ENCODE measurements at places on chromosomes 5 and 9. TPM values are rescaled to one million over a fixed set of nuclear protein-coding genes. Genes with fewer than 3 reads are reported as not detected.

Gene GDNF
- total RNA-seq, result not detected

Gene OBP2A
- total RNA-seq, result not detected

Gene CDH9
- not detected for total RNA-seq

Gene FPGS
- 50.6 TPM for total RNA-seq

Gene PAPPA
- total RNA-seq, result 26.2 TPM

Gene GFRA3
- total RNA-seq, result not detected

Gene TMEM203
- 44.9 TPM for total RNA-seq

Gene TNFSF15
- 0.17 TPM for total RNA-seq

Gene MOB3B
- 8.6 TPM for total RNA-seq

Gene CSF1R
- total RNA-seq, result 0.28 TPM

Gene NR4A3
- 3.2 TPM for total RNA-seq

Gene LCN12
- 1.3 TPM for total RNA-seq

Gene AK8
- total RNA-seq, result 0.83 TPM

Gene OTULINL
- 15.9 TPM for total RNA-seq

Gene ARHGEF37
- total RNA-seq, result 1.3 TPM
